ENCODE measurements at places on chromosomes 2 and 18.

GRCh38 chr18:59800897-59801296, 98.9 kb upstream of the PMAIP1 start:
- no peak for DNase-seq

DNA sequence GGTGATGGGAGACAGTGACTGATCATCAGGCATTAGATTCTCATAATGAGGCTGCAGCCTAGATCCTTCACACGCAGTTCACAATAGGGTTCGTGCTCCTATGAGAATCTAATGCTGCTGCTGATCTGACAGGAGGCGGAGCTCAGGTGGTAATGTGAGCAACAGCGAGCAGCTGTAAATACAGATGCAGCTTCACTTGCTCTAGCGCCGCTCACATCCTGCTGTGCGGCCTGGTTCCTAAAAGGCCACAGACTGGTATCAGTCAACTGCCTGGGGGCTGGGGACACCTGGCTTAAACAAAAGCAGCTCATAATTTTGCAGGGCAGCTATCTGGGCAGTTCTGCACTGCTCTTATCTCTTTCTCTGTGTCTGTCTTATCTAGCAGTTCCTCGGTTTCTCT, 20.4 kb upstream of the CD226 start:
- no peak for DNase-seq

DNA sequence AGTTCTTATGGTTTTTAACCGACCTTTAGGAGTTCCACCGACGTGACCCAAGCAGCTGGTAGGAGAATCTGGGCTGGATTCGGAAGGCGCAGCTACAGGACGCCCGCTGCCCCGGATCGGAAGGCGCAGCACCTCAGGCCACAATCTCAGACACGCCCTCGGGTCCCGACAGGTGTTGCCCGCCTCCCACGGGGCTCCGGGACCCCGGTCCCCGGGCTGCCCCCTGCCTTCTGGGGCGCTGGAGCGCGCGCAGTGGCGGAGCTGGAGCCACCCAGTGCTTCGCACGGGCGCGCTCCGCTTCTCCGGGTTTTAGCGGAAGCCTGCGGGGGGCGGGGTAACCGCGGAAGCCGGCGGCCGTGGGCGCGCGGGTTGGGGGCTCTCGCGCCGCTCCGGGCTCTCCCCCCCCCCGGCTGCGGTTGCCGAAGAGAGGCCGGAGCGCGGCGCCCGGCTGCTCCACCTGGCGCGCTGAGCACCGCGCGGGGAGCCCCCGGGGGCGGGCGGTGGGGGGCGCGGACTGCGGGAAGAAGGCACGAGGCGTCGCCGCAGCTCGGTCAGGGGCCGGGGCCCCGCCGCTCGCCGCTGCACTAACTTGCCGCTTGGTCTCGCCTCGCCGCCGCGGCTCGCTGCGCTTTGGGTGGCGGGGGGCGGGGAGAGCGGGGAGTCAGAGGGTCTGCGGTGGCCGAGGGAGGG, 718.8 kb downstream of the DPP10 start:
- DNase-seq = no peak

GRCh38 chr2:5692561-5693286, 540 bp downstream of the SOX11 start:
- no peak for DNase-seq

- DNase-seq = no peak
Observed at GRCh38 chr2:171407030-171407675, 26.6 kb downstream of the METTL8 start.

GRCh38 chr2:22946553-22946952, 438.4 kb upstream of the KLHL29 start:
- no peak for DNase-seq

DNA sequence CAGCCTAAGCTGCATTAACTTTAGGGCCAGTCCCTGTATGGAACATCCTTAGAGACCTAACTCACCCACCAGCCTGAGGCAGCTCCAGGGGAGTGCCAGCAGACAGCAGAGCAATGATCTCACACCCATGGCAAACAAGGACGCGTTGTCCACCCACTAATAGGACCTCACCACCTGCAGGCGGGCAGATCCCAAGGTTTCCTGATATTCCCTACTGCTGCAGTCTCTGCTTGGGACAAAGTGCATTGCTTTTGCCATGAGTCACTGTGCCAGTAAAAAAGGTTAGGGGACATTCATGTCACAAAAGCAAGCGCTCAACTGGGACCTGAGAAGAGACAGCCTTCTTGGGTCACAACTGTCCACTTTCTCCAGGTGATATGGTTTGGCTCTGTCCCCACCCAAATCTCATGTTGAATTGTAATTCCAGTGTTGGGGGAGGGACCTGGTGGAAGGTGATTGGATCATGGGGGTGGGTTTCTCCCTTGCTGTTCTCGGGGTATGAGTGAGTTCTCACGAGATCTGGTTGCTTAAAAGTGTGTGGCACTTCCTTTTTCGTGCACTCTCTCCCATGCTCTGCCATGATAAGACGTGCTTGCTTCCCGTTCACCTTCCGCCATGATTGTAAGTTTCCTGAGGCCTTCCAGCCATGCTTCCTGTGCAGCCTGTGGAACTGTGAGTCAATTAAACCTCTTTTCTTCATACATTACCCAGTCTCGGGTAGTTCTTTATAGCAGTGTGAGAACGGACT, 160.2 kb downstream of the MIB1 start:
- no peak for DNase-seq

GRCh38 chr2:98020992-98021713, 25.4 kb upstream of the TMEM131 start:
- DNase-seq = no peak
